ENCODE measurements at places on chromosomes 13 and 19. TPM values are rescaled to one million over a fixed set of nuclear protein-coding genes. Genes with fewer than 3 reads are reported as not detected.

Gene LRFN3
- total RNA-seq, result 13.7 TPM

- no peak within 1 kb of the TSS for H3K27ac ChIP-seq
- H3K4me1 ChIP-seq, result peaks cover 16% of the 10 kb centered on the region
- no peaks in the 10 kb centered on the region for H3K27me3 ChIP-seq
- H3K36me3 ChIP-seq, result no peaks in the 10 kb centered on the region
These were observed at the start of gene CGB7 for GRCh38 chr19:49057636-49058234. Gene CGB7 (minus strand): TSS chr19:49057749. CDS start chr19:49055375, 2,374 bp downstream.

- no peaks in the 10 kb centered on the region for H3K36me3 ChIP-seq
- no peak for DNase-seq
- no peak overlapping the region for H3K27ac ChIP-seq
- no peak overlapping the region for H3K4me3 ChIP-seq
- H3K27me3 ChIP-seq, result no peaks in the 10 kb centered on the region
These were observed 72.3 kb downstream of the NAA16 start for GRCh38 chr13:41383386-41383785.

DNA sequence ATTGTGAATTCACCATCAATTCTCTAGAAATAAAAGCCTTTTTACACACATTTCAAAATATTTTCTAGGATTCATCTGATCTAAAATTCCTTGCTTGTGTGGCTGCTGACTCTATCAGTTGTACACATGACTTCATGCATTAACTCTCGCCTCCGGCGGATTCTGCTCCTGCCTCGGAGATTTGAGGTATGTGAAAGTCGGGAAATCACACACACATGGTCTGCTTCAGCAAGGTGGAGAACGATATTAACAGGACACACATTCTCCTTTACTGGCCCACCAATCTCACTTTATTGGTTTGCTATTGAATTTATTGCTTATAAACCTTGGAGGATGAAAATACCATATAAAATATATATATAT, 855.7 kb downstream of the SLITRK5 start:
- H3K36me3 ChIP-seq, result no peaks in the 10 kb centered on the region
- H3K4me3 ChIP-seq, result no peak overlapping the region
- no peaks in the 10 kb centered on the region for H3K27me3 ChIP-seq
- H3K4me1 ChIP-seq, result no peaks in the 10 kb centered on the region
- DNase-seq, result no peak
- no peak overlapping the region for H3K27ac ChIP-seq

All from esophagus muscularis mucosa (tissue), 4 donors.